Fibroblast of skin of abdomen (primary cell): ENCODE measurements at places on chromosomes 6 and 20.

- no peak for DNase-seq
Observed at GRCh38 chr20:48219306-48219705, 434.0 kb upstream of the SULF2 start.

- DNase-seq = no peak
Observed at GRCh38 chr6:23672737-23673136, 453.3 kb upstream of the NRSN1 start.

DNA sequence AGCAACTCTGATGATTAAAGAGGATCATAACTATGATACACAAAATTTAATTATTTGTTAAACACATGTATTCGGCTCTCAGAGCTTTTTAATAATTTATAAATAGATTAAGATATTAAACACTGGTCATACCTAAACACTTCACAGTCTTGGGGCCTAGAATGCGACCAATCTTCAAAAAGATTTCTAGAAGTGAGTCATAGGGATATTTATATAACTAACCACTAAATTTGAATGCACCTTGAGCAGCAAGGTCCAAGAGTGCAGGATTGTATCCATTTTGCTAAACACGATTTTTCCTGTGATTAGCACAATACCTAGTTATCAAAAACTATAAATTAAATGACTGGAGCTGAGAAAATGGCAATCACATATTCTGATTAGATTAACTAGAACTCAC is 709.3 kb downstream of the EPHA7 start:
- no peak for DNase-seq

- no peak for DNase-seq
Observed at GRCh38 chr6:38420207-38420606, 219.5 kb downstream of the BTBD9 start.

DNA sequence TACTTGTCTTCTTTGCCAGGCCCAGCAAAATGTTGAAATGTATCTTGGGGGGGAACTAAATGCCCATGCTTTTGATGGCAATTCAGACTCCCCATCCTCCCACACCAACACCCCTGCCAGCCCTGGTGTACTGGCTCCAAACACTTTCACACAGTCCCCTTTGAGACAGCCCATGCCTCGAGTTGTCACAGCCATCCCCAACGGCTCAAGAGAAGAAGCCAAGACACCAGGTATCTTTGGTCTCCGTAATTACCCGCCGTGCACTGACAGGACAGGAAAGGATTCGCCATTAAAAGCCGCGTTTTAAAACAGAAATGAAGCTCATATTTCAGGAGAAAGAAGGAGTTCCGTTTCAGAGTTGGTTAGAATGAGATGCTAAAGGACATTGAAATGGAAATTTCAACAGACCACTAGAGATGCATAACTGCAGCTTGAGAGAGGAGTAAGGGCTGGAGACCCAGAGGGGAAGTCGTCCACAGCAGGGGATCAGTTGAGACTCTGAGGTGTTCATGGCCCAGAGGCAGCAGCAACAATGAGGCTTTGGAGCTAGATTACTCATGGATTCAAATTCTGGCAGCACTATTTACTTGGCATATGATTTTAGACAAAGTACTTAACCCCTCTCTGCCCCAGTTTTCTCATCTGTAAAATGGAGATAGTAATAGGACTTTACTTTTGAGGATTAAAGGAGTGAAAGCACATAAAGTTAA is 63.5 kb upstream of the ADGRF1 start:
- no peak for DNase-seq

- peak; percentile 50 for DNase-seq
Observed at GRCh38 chr6:147395158-147395557, 113.3 kb upstream of the SAMD5 start.

- peak; percentile 5 for DNase-seq
Observed at GRCh38 chr6:141134723-141135122, 998.0 kb upstream of the GJE1 start.

DNA sequence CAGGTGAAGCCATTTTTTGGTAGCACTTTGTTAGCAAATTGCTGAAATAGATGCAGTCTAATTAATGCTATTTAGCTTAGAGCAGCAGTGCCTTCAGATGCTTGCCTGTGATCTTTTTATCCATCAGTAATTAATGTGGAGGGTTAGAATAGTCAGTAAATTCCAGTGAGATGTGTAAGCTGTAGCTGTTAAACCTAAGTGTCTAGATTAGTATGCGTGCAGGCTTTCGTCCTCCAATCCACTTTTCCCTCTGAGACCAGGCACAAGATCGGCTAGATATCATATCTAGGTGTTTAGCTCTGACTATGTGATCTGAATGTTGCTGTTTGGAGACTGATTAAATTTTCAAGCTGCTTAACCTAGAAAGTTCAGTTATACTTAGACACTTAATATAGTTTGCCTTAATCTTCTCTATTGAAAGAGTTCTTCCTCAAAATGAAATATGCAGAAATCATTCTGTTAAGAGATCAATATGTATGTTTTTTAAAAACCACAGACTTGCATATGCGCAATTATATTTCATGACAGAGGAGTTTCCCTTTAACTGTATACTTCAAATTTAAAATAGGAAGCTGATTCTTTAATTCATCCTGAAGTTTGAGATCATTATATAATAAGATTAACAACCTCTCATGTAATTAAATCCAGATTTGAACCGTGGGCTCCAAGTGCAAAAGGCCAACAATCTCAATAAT is 41.2 kb downstream of the XRN2 start:
- DNase-seq = no peak
